Ammon's horn (tissue), 1 donor: ENCODE measurements at places on chromosomes 6 and 20.

DNA sequence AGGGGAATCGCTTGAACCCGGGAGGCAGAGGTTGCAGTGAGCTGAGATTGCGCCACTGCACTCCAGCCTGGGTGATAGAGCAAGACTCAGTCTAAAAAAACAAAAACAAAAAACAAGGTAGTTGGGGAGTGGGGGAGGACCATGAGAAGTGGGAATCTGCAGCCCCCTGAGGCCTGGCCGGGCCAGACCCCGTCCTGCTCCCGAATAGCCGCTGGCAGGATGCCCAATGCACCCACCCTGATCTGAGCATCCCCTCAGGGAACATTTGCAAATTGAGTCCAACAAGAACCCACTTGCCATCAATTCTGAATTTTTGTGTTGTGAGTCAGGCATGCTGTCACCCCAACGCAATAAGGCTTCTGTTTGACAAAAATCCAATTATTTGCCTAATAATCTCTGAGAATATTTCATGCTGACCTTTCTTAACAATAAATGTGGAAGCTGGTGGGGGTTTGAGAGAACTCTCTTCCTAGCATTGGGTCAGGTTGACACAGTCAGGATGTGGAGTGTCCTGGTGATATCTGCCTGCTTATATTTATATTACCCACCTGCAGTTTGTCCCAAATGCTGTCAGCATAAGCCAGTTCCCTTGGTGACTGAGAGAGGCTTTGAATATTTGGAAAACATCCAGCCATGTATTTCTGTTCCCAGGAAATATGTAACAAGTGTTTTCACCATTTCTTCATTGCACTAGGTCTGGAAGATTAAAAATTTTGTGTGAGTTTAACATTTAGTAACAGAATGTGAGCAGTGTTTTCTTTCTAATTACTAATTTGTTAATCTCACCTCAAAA, 28.4 kb upstream of the FRMD1 start:
- peak; percentile 26 for DNase-seq

GRCh38 chr6:107290491-107290890, 168.9 kb downstream of the PDSS2 start:
- DNase-seq: no peak

DNA sequence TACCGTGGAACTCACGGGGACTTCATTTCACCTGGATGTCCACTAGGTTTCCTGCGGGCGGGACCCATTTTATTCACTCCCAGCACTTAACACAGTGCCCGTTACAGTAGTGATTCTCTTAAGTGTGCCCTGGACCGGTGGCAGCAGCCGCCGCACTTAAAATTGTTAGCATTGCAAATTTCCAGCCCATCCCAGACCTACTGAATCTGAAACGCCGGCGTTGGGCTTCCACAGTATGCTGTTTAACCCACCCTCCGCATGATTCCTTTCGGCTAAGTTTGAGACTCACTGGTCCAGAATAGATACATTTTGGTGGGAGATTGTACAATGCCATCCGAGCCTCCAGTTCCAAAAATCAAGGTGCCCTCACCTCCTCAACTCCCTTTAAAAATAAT, 967 bp downstream of the SMPDL3A start:
- no peak for DNase-seq

DNA sequence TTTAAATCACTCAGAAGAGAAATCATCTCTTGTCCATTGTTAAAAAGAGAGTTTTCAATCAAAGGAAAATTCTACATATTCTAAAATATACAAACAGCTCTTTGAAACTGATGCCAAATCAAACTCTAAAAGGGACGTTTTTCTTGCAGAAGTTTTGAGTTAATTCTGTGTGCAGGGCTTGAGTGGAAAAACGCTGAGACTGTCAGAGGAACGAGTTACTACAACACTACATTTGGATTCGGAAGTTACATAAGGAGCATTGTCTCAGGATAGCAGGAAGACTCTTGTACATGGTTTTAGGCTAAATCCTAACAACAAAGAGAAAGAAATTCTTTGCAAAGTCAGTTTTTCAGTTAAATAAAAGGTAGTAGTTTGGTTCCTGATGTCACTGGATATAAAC, 155.7 kb upstream of the SUPT3H start:
- DNase-seq: peak; percentile 31

- DNase-seq: no peak
Observed at GRCh38 chr6:91523511-91523910, 936.6 kb upstream of the MAP3K7 start.

GRCh38 chr6:2877057-2877882, 25.8 kb downstream of the SERPINB9 start:
- no peak for DNase-seq

DNA sequence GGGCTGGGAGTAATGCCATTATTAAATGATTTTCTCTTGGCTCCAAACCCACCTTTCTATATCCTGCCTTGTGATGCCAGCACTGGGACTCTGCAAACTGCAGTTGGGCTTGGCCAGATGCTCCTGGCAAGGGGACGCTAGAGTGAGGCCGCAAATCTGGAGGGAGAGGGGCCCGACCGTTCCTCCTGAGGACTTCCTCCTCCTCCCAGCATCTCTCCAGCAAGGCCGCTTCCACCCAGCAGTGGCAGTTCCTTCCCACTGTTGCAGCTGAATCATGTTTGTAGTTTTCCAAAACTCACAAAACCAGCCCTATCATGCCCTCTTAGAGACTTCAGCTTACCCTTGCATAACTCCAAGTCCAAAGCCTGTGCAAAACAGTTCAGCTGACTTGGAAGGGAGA, 244.4 kb downstream of the FOXA2 start:
- DNase-seq: no peak

- no peak for DNase-seq
Observed at GRCh38 chr6:16551466-16551865, 209.8 kb downstream of the ATXN1 start.

- DNase-seq: no peak
Observed at GRCh38 chr6:114053791-114054190, 82.8 kb upstream of the HDAC2 start.

DNA sequence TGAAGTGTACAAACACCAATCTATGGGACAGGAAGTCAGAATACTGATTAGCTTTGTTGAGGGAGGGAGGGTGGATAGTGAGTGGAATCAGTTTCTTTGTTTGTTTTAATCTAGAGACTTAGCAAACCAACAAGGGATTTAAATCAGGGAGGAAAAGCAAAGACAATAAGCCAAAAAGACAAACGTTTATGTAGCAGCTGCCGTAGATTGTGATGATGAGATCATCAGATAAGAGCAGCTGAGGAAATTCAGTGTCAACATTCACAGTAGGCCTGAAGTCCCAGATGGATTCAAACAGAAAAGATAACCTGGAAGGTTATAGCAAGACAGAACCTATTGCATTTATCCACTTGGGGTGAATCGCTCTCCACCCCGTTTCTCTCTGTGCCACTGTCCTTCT, 104.9 kb upstream of the SYNDIG1 start:
- no peak for DNase-seq

DNA sequence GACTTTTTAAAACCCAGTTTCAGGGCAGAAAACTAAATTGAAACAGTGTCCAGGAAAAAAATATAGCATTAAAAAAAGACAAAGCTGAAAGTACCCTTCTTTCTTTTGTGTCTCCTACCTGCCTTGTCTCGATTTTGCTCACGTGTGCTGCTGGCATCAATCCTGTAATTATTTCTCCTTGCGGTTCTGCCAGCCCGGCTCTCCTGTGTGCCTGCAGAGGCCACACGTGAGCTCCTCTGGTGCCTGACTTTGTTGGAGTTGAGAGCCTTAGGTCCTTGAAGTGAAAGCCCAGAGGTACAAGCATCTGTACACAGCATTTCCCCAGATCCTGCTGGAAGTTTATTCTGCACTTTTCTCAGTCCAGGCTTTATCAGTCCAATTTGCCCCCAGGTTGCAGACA, 36.5 kb downstream of the GHRH start:
- no peak for DNase-seq

GRCh38 chr6:114997813-114998292, 655.0 kb upstream of the HS3ST5 start:
- no peak for DNase-seq

DNA sequence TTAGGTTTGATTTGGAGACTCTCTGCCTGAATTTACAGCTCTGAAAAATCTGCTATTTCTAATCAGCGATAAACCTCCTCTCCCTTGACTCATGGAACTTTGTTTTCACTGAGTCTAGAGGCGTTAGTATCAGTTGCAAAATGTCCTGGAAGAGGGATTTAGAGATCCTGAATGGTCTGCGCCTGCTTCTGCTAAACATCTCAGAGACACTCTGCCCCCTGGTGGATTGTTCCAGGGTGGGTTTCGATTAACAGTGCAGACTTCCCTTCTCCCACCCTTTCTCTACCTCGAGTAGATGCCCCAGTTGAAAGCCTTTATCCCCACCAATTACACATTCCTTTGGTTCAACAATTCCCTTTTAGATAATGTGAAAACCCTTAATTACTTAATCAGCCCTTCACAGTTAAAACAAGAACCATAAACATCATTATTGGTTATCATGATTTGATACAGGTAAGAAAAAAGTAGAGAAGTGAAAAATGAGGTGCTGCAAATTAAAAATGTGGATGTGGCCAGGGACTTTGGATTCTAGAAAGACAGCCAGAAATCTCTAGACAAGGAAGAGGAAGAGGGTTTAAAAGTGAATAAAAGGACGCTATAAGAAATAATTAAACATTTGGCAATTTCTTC, 5.5 kb downstream of the HTR1B start:
- DNase-seq: peak; percentile 72

- DNase-seq: no peak
Observed at GRCh38 chr6:138455746-138456400, 43.4 kb downstream of the NHSL1 start.
